ENCODE measurements at places on chromosomes 16 and 17.

DNA sequence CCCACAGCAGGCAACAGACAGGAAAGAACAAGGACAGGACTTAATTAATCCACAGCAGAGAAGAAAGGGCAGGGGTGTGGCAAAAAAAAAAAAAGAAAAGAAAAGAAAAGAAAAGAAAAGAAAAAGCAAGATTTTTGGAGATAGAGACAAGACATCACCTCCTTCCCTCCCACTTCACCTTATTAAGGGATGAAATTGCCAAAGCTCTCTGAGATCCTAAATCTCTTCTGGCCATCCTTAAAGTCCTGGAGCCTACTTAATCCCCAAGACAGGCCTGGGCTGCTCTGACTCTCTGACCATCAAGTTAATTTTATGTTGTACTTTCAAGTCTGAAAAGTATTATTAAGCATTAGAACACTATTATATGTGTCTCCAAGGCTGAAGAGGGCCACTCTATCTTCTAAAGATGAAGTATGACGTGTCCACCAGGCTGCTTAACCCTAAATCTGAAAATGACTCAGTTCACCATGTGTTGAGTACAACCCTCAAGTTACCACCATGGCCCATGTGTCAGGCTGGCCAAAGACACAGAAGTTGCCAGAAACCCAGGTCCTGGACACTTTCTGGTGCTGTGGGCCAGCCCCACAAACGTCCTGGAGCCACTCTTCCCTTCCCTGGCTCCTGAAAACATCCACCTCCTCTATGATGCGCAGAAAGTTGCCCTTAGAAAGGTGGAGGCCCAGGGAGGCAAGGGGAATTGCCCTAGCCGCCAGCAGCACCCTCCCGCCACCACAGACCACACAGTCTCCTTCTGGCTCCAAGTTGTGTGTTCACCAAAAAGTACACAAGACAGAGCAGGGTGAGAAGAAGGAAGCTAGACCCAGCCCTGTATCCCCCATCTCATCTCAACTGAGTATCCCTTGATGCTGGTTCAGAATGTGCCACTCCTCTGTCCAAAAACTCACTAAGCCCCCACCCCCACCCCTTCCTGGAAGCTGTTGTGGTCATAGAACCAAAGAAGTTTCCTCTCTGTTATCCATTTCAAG is 2.7 kb downstream of the SOCS1 start:
- DNase-seq, result peak; percentile 30

DNA sequence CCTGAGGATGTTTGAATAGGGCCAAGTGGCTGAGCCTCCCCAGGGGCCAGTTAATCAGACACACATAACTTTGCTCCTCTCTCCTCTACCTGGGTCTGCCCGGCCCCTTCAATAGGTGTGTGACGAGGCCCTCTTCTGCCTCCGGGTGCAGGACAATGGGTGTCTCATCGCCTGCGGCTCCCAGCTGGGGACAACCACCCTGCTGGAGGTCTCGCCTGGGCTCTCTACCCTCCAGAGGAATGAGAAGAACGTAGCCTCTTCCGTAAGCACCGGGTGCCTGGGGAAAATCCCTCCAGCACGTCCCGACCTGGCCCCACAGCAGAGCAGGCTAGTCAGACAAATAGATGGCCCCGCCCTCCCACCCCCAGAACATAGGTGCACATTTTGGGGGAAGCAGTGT is 16.1 kb upstream of the KIF19 start:
- DNase-seq, result no peak

GRCh38 chr16:3443108-3444031 is at the start of the genes NAA60 and ZNF597:
Gene NAA60 (plus strand): TSS chr16:3443680. CDS start chr16:3476228, 32,548 bp downstream.
Gene ZNF597 (minus strand): TSS chr16:3443504. CDS start chr16:3443153, 351 bp downstream.
- DNase-seq, result peak; percentile 95

- DNase-seq, result no peak
Measured at GRCh38 chr17:77280304-77281121, 139.7 kb downstream of the SEC14L1 start.

DNA sequence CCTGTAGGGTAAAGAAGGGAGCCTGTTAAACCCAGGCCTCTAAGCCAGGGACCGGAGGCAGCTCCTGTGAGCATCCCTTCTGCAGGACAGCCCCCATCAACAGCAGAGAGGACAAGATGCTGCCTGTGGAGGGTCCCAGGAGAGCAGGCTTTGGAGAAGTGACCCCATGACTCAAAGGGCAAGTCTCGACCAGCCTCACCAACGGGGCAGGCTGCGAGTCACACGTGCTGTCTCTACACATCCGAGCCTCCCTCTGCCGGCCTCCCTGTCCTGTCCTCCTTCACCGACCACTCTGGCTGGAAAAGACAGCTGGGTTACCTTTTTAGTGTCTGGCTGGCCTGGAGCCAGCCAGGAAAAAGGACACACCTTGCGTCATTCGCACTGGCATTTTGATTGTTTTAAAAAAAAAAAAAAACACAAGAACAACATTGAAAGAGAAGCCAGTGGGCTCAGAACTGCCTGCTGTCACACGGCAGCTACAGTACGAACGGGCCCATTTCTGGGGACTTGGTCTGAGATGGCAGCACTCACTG is 74.5 kb upstream of the RCVRN start:
- no peak for DNase-seq

DNA sequence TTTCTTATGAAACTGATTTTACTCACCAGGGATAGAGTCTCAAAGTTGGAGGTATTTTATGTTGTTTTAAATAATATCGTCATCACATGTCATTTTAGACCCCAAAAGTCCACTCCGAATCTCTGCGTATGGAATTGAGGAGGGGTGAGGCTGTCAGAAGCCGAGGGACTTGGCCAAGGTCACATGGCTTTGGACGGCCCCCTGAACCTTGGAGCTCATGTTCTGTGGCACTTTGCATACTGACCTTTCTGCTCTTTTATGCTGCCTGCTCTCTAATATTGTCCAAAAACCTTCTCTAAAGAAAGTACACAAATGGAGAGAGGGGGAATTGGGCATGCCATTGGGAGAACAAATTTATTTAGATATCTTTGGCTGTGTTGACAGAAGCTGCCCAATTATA is 700.0 kb downstream of the WWOX start:
- no peak for DNase-seq

- no peak for DNase-seq
Measured at GRCh38 chr17:81547614-81547982, 4.6 kb downstream of the FAAP100 start.

All from choroid plexus epithelial cell (primary cell).